ENCODE measurements at places on chromosomes 6 and 20.
A peak's percentile ranks its signal among the peaks of the same experiment; 100 is the strongest.

- no peak for DNase-seq
Measured at GRCh38 chr20:51037532-51038115, 14.7 kb upstream of the KCNG1 start.

DNA sequence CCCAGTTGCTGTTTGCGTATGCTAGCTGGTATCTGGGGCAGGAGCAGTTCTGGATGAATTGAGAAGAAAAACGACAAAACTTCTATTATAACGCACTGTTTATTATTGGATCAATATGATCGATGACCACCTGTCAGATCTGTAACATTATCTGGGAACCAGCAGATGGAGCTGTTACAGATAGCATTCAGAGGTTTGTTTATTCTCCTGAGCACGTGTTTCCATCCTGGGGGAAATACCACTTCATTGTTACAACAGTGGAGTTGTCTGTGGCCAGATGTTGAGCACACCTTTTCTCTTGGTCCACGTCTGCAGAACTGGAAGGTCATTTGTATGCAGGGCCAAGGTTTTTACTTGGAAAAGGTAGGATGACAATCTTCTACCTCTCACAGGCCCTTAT is 16.0 kb upstream of the NKX2-2 start:
- DNase-seq = no peak

DNA sequence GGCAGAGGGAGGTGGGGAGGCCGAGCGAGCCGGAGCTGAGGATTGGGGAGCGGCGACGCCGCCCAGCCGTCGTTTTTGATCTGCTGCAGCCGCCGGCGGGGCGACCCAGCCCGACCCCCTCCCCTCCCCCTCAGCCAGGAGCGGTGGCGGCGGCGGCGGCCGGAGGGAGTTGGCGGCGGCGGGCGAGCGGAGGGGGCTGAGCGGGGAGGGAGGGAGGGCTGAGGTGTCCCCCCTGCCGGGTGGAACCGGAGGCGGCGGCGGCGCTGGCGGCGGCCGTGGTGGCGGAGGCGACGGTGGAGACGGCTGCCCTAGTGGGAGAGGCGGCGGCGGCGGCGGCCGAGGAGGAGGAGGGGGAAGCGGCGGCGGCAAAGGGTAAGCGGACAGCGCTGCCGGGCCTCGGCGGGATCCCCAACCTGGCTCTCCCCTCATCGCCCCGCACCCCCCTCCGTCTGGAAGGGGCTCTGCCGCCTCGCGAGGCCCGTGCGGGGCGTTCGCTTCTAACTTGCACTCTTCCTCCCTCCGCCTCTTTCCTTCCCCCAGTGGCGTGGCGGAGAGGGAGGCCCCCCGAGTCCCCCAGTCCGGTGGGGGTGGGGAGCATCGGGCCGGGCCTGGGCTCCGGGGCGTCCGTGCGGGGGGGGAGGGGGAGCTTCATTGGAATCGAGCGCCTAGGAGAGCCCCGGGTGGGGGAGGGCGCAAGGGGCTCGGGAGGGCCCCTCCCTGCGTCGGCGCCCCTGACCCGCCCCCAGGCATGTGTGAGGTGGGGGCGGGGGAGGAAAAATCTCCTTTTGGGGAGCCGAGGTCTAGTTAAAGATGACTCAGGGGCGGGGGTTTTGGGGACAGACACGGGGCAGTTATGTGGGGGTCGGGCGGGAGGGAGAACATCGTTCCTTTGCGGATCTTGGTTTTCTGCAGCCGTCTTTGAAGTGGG is at the start of gene TAB2:
Gene TAB2, plus strand, starts transcription at position 69 of the 928 bp plus-strand sequence. CDS start 52,286 bp downstream, outside the sequence.
- no peak for DNase-seq

DNA sequence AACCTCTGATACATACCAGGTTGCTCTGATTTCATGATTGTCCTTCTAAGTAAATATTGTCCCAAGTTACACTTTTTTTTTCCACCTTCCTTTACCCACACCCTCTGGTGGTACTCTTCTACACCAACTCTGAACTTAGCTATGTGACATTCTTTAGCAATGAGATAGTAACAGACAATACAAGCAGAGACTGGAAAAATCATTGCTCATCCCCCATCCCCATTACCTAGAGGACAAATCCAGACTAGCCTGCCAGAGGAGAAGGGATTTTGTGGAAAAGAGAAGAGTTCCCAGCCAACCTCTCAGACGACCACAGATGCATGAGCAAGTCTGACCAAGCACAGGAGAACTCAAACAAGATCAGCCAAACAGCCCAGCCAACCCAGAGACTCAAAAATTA is 32.8 kb upstream of the TFAP2B start:
- peak; percentile 64 for DNase-seq

- DNase-seq = no peak
Measured at GRCh38 chr6:128487055-128487454, 33.3 kb downstream of the PTPRK start.

GRCh38 chr6:157244175-157244574 is 79.1 kb downstream of the TMEM242 start:
- no peak for DNase-seq

GRCh38 chr6:108921547-108922361 is 73.5 kb downstream of the ARMC2 start:
- no peak for DNase-seq

- DNase-seq = no peak
Measured at GRCh38 chr6:43720999-43721398, 33.4 kb upstream of the MRPS18A start.

GRCh38 chr6:706146-706545 is 13.2 kb upstream of the EXOC2 start:
- no peak for DNase-seq

DNA sequence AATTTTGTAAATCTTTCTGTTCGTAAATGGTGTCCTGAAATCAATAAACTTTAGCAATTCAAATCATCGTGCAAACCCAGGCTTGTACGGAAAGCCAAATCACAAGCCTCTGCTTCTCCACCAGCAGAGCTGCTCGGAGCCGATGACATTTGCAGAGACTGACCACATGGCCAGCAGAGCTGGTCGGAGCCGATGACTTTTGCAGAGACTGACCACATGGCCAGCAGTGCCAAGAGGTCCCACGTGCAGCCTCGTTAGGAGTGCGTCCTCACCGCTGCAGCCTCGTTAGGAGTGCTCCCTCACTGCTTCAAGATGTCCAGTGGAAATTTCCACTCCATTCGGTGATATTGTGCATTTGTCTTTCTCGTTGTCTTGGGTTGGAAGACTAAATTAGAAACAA is 28.5 kb downstream of the SMOC2 start:
- DNase-seq = no peak

DNA sequence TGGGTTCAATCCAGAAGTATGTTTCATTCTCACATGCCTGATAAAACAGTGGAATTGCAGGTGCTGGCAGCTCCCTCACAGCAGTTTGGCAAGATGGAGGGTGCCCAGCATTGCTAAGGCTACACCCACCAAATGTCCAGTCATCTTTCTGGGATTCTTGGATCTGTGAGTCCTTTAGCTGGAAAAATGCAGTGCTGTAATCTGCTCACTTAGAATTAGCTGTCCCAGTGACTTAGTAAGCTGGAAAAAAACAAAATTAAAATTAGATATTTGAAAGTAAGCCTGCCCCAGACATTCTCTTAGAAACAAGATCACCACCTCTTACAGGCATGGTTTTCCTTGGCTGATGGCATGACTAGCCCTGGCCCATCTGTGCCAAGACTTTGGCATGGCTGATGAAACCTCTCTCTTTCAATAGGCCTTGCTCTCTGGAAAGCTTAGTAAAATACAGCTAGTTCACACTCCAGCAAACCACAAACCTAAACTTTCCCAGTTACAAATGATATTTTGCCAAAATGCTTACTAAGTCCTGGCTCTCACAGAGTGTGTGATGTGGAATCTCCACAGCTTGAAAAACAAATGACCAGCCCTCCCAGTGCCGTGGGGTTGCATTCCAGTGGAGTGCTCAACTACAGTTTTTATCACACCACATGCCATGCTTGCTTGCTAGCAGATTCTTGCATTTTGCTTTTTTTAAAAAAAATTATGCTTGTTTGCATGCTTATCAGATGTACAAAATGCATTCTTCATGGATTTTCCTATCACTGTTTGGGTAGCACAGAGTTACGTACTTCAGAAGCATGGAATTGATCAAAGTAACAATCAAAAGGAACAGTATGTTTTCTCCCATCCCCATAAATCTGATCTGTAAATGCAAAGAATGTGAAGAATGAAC is 261.5 kb downstream of the EYA4 start:
- peak; percentile 20 for DNase-seq

GRCh38 chr6:43943781-43944250 is 173.8 kb downstream of the VEGFA start:
- no peak for DNase-seq

DNA sequence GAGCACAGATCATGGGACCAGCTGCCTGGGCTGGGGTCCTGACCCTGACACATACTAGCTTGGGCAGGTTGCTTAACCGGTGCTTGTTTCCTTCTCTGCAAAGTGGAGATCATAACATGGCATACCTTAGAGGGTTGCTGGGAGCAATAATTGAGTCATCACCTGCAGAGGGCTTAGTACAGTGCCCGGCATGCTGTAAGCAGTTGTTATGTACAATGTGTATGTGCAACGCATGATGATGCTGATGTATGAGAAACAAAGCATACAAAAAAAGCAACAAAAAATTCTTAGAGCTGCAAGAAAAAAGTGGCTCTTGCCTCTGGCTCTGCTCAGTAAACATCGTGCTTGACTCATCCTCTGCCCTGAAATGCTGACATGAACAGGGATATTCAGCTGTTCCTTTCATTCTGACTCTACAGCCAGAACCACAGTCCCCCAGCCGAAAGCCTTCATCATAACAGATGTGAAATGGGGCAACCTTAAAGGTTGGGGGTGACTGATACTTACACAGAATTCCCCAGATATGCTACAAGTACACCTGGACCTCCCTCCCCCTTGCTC is 91.7 kb downstream of the CLIC5 start:
- peak; percentile 89 for DNase-seq

DNA sequence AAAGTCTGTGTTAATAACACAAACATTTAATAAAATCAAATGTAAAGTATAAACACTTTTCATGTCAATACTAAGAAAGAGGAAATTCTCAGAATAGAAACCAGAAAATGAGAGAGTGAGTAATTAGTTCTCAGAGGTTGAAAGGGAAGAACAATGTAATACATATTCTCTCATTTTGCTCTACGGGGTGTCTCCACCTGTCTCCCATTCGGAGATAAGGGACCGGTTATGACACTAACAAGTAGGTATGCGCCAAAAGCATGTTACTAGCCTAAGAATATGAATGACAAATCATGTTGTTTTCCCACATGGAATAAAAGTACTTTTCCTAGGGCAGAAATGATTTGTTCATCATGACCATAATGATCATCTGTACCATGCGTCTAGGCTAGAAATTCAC is 35.6 kb upstream of the PRELID3B start:
- no peak for DNase-seq

- DNase-seq = no peak
Measured at GRCh38 chr20:51384875-51385274, 157.6 kb downstream of the NFATC2 start.

- DNase-seq = no peak
Measured at GRCh38 chr6:142155895-142156757, 9.1 kb downstream of the VTA1 start.

DNA sequence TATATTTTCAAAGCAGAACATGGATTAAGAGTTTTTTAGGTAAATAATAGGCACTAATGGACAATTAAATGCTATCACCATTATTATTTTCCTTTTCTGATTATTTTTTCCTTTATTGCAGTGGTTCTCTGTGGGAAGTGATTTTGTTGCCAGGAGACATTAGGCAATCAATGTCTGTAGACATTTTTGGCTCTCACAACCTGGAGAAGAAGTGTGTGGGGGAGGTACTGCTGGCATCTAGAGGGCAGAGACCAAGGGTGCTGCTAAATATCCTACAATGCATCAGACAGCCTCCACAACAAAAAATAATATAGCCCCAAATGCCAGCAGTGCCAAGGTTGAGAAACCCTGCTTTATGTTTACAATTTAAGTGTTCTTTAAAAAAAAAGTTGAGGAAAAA is 8.3 kb downstream of the IFNGR1 start:
- DNase-seq = no peak

DNA sequence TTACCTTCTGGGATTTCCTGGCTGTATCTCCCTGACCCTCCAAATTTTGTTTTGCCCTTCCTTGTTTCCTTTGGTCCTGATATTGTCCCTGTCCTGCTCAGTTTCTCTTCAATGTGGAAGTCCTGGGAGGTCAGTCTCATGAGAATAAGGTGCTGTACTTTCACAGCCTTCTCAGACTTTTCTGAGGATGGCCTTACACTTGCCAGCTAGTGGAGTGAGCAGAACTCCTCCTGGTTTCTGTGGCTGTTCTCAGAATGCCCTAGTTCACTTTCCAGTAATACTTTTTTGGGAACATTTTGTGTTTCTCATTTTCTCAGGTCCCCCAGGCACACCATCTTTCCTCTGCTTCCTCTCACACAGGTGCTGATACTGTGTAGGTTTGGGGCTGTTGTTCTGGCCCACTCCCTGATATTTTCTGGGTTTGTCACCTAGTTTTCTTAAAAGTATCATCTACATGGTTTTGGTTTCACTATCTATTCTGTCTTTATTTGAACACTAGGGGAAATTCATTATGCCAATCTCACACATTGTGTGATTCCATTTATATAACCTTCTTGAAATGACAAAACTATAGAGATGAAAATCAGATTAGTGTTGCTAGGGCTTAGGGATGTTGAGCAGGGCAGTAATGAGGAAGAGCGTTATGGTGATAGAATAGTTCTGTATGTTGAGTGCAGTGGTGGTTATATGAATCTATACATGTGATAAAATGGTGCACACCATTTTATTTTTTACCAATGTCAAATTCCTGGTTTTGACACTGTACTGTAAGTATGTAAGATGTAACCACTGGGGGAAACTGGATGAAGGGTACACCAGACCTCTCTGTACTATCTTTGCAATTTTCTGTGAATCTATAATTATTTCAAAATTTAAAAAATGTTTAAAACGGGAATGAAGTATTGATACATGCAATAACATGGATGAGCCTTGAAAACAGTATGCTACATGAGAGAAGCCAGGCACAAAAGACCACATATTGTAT is 27.2 kb upstream of the BRPF3 start:
- DNase-seq = no peak

DNA sequence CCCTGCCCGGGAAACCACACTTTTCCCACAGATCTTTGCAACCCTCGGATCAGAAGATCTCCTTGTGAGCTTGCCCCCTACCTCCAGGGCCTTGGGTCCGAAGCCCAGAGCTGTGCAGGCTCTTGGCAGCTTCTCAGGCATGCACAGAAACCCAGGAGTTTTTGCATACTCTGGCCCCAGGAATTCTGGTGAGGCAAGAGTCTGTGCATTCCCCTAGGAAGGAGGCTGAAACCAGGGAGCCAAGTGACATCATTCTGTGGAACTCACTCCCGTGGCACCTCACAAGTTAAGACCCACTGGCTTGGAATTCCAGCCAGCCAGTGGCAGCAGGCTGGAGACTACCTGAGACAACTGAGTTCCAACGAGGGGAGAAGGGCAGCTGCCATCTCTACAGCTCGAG is 100.1 kb downstream of the TNFRSF21 start:
- DNase-seq = no peak

Measured in epithelial cell of prostate (primary cell).